ENCODE measurements at places on chromosomes 1 and 21.
A peak's percentile ranks its signal among the peaks of the same experiment; 100 is the strongest.

DNA sequence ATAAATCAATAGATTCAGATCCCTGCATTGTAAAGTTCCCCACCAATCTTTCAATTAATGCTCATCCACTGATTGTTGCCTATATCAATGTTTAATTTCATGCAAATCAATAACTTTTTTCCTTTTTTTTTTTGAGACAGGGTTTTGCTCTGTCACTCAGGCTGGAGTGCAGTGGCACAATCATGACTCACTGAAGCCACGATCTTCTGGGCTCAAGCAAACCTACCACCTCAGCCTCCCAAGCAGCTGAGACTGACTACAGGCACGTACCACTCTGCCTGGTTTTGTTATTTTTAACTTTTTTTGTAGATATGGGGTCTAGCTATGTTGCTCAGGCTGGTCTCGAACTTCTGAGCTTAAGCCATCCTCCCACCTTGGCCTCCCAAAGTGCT lies 25.7 kb downstream of the DIO1 start:
- peak; percentile 41 for DNase-seq

DNA sequence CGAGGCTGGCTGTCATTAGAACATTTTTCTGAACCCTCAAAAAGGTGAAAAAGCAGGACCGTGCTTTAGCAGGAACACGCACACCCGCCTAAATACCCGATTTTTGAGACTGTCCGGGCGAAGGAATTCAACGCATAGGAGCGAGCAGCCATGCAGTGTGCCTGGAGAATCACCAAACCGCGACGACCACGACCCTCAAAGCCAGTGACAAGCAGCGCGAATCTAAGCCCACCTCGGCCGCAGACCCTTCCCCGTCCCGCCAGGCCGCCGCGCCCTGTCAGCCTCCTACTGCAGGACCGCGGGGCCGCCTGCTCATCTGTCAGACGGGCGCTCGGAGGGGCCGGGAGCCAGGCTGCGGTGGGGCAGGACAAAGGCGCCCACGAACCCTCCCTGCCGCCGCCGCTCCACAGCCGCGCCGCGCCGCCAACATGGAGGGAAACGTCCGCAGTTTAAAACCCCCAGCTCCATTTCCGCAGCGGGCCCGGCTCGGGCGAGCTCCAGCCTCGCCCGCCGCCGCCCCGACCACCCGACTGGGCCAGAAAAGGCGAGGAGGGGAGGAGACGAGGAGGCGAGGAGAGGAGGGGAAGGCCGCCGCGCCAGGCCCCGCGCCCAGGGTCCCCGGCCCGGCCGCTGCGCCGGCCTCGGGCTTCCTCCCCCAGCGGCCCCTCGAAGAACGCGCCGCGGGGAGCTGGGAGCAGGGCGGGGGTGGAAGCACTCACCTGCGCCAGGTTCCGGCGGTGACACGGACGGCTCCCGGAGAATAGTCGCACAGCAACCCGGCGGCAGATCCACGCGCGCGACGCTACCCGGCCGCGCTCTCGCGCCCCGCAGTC lies at the start of gene LBR:
Gene LBR, minus strand, starts transcription at position 804 of the 833 bp plus-strand sequence. CDS start 3,963 bp downstream, outside the sequence.
- peak; percentile 37 for DNase-seq

GRCh38 chr1:33902486-33903209 lies 38.8 kb downstream of the HMGB4 start:
- DNase-seq = peak; percentile 55

GRCh38 chr1:53130598-53130877 lies 11.9 kb downstream of the SLC1A7 start:
- DNase-seq = no peak

GRCh38 chr1:64936956-64937355 lies 29.4 kb downstream of the JAK1 start:
- no peak for DNase-seq

DNA sequence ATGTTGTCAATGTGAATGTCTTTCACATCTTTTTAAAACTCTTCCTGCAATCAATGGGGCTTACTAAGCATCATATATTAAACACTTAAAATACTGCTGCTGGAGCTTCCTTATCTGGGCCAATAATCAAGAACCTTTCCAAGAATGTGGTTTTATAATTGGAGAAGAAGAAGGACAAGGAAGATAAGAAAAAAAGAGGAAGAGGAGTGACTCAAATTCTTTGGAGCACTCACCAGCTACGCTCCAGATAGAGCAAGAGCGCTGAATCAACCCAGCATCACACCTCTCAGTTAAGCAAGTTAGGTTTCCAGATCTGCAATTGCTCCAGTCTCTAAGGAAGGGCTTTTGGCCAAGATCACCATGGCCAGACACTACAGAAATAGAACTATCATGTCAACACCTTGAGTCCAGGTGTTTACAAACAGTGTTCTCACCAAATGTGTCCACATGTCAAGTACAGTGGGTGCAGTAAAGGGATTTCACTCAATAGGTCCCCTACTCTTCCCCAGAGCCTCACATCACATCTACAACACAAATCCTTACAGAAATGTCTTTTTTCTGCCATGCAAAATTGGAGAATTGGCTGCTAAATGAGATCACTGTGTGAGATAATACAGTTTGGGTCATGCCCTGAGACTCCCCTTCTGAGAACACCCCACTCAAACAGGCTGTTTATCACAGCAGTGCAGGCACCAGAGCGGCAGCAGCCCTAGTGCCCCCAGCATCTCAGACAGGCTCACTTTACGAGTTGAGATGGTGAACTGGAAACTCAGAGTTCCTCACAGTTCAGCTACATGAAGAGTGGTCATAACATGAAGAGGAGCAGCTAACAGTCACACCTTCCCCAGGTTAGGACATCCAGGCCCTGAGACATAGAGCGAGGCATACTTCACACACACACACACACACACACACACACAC lies 1.7 kb upstream of the SPRR2B start:
- no peak for DNase-seq

DNA sequence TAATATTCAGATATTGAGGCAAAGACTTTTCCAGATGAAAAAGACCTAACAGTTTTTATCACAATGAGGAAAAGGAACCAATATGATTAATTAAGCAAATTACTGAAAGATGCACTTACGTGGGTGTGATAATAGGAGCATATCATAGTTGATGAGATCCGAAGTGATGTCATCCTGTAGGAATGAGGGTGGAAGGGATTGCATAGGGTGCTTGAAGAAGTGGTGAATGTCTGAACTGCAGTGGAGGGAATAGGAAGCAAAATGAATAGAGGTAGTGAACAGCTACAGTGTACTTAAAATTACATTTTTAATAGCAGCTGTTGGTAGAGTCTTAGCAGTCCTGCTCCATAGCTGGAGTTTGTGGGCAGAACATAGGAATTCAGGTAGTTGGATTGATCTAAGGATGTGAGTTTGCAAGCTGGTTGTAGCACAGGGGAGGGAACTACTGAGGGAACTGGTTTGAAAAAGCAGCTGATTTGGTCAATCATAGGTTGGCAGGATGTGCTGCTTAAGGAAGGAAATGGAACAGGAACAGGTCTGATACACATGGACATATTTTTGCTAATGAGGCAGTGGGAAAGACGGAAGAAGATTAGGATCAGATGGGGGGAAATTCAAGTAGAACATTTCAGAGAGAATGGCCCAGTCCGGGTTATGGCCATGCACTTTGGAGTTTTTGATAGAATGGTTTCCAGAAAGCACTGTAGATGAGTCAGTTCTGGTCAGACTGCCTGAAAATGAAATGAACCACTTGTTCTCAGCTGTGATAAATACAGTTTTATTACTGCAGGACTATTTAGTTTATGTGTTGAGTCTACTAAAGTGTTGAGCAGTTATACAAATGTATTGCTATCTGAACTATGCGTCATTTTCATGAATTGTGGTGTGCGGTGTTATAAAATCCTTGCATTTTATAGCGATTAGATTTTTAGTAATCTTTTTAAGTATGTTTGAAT lies 155.8 kb downstream of the RYR2 start:
- no peak for DNase-seq

DNA sequence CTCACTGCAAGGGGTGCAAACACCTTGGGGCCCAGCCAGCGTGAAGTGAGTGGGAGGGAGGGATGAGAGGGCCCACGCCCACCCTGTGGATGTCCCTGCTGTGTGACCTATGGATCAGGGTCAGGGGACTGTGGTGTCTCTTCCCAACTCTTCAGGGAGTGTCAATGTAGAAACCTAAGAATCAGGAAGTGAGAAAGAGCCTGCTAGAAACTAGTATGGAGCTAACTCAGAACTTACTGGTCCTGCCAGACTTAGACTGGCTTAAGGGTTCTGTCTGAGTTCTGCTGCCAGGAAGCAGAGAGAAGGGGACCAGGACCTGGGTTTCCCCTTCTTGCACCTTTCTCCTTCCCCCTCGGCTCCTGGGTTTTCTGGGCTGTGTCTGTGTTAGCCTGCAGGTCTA lies 1.8 kb upstream of the IL10 start:
- no peak for DNase-seq

GRCh38 chr1:65235867-65236805 lies 73.2 kb upstream of the DNAJC6 start:
- DNase-seq = peak; percentile 57

GRCh38 chr21:20353351-20353750 lies 644.9 kb upstream of the NCAM2 start:
- no peak for DNase-seq

- DNase-seq = no peak
Measured at GRCh38 chr1:185739967-185740366, 5.8 kb downstream of the HMCN1 start.

DNA sequence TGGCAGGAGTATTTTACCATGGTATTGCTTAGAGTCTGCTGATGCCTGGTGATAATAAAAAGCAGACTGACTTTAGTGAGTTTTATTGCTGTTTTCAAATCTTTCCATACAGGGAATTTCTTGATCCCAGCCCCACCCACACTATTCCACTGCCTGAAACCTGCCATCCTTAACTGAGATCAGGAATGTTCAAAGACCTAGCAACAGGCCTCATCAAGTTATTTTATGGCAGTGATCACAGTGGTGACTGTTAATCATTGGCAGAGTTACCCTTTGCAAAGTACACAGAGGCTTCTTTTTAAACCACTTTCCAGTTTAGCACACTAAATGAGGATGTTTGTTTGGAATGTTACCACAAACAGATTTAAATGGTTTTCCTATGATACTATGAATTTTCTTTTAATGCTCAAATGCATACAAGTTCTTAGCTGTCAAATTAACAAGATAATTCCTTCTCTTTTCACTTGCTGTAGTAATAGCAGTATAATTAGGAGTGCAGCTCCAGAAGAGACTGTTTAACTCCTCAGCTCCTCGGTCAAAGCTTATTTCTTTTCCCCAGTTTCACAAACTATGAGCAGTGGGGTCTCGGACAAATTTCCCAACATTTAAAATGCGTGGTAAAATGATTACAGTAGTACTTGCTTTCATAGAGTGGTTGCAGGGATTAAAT lies 69.9 kb upstream of the USP25 start:
- peak; percentile 81 for DNase-seq

DNA sequence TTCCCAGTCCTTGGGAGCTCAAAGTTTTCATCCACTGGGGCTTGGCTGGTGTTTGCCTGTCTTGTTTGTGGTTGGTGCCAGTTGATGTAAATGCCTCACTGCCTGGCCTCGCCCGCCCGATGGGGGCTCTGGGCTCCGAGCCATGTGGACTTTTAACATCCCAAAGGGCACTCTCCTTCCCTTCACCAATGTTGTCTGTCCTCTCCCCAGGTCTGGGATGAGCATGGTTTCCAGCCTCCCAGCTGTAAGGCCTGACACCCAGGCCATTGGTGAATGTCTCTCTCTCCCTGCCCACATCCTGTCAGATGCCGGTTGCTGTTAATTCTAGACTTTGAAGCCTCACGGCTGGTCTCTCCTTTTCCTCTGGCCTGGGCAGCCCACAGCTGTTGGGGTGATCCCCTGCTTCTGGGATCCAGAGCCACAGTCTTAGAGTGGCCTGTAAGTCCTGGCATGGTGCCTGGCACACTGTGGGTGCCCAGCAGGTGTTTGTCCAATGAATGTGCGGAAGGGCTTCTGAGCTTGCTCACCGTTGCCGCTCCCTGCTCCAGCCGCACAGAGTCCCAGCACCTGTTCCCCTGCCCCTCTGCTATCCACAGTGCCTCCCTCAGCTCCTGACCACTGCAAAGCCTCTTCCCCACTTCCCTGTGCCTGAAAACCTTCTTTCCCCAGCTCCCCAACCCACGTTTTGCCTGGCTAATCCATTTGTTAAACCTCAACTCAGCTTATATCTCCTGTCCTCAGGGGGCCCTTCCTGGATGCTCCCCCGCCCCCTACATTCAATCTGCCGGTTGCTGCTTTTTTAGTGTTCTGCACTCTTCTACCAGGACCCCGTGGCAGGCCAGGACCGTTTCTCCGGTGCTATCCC lies 3.3 kb upstream of the C1orf174 start:
- DNase-seq = peak; percentile 35

DNA sequence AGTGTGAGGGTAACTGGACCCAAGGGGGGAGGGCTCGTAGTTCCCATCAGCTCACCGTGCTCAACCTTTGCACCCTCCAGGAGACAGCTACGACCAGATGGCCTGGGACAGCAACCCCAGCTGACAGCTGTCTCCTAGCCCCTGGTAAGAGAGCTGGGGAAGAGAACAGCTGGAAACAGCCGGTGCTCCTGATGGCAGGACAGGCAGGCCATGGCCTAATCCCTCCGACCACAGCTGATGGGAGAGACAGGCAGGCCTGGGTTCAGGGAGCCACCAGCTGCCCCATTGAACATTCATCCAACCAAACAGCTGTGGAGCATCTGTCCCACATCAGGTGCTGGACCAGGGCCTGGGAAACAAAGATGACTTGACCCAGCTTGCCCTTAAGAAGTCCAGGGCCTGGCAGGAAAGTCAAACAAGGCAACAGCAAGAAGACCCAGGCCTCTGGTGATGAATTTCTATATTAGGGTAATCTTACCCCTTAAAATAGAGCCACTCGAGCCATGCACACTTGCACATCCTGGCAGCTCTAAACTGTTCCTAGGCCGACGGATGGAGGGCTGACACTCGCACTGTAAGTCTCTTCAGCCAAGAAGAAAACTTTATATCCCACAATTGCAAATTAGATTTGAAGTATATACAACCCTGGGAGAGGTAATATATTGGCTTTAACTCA lies 12.2 kb downstream of the OLFML2B start:
- DNase-seq = no peak

DNA sequence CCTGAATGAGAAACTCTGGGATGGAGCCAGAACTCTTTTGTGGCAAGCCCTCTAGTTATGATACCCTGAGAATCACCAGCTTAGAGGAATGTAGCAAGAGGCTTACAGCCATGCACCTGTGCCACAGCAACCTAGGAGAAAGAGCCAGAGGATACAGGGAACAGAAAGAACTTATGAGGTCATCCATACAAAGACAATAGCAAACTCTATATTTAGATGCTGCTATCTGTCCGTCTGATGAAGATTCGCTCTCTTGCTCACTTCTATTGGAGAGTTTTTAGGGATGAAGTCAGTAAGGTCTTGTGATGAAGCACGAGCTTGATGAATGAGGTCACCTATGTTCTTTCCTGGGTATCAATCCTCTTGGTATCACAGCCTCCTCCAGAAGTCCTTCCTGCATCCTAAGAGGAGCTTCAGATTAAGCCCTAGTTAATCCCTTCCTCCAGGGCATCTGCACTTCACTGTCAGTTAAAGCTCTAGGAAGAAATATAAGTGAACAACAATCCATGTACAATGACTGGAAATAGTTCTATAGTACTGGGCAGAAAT lies 185.6 kb downstream of the DAB1 start:
- no peak for DNase-seq

GRCh38 chr1:83917959-83918358 lies 81.0 kb downstream of the TTLL7 start:
- DNase-seq = no peak

GRCh38 chr1:229365569-229365968 lies 22.7 kb upstream of the CCSAP start:
- no peak for DNase-seq

GRCh38 chr21:35868005-35868868 lies 192.1 kb downstream of the SETD4 start:
- DNase-seq = no peak

- peak; percentile 36 for DNase-seq
Measured at GRCh38 chr1:52574594-52574993, 21.7 kb upstream of the TUT4 start.

- DNase-seq = no peak
Measured at GRCh38 chr1:111792249-111792648, 36.5 kb downstream of the DDX20 start.

Data from kidney tubule cell (primary cell).